Activated CD4-positive, CD25-positive, alpha-beta regulatory T cell treated with anti-CD3 and anti-CD28 coated beads, Interleukin-2, amount 50 U/mL, for 72 hours (primary cell): ENCODE measurements at places on chromosomes 1 and 21.

- no peak for DNase-seq
Observed at GRCh38 chr1:65109487-65109886, 38.5 kb upstream of the AK4 start.

- DNase-seq, result no peak
Observed at GRCh38 chr1:67825591-67825990, 7.7 kb downstream of the GNG12 start.

DNA sequence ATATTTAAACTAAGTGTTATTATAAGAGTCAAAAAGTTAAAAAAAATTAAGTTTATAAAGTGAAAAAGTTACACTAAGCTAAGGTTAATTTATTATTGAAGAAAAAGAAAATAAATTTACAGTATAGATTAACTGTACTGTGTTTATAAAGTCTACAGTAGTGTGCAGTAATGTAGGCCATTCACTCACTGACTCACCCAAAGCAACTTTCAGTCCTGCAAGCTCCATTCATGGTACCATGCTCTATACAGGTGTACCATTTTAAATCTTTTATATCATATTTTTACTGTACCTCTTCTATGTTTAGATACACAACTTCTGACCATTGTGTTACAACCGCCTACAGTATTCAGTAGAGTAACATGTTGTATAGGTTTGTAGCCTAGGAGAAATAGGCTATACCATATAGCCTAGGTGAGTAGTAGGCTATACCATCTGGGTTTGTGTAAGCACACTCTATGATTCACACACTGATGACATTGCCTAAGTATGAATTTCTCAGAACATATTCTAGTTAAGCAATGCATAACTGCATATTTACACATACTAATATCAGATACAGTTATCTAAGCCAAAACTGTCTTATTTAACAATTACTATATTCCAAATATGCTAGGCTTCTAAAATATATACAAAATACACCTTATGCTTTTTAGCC, 80.6 kb upstream of the GFI1 start:
- no peak for DNase-seq

GRCh38 chr1:5256793-5257192, 602.4 kb downstream of the AJAP1 start:
- no peak for DNase-seq

DNA sequence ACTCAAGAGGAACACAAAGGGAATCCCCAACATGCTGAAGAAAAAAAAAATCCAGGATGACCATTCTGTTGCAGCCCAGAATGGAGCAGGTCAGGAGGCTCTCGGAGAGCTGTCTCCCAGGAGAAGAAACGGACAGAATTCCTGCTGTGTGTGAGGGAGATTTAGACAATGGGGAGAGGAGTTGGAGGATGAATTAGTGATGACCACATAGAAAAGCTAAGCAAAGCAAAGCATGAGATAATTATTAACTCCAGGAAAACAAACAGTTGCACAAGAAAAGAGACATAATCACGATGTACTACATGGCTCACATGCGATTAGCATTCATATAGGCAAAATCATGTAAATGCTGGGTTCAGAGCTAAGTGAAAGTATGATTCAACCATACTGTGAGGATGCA, 61.1 kb upstream of the SMYD2 start:
- no peak for DNase-seq

DNA sequence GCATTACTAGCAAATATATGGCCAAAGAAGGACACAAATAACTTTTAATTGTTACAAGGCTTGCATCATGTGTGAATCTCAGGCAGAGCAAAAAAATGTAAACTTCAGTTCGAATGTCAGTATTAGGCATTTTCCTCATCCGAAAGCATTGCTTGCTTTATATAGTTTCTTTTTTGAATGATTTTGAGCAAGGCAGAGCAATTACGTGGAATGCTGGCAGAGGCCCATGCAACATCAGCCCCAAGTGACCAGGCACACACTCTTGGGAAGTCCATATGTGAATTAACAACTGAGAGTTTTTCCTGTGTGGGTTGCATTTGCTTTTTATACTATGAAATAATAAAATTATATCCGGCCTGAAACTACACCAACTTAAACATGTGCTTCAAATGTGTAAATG, 274.8 kb downstream of the PTPRC start:
- DNase-seq, result no peak

- no peak for DNase-seq
Observed at GRCh38 chr1:247421074-247421473, 5.1 kb downstream of the NLRP3 start.

DNA sequence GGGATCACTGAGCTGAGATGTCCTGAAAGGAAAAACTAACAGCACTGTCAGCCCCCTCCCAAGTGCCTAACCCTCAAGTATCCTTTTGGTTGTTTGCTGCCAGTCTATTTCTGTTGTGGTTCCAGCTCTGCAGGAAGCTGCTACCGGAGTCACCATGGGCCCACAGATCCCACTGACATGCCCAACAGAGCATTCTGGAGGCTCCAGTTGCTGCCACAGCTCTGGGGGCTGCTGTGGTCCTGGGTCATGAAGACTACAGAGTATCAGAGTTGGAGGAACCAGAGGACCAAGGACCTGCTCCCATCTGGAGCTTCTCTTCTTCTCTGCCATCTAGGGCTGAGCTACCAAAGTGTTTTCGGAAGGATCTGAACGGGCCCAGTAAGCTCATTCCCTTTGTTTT, 910 bp downstream of the LCE3A start:
- DNase-seq, result no peak

DNA sequence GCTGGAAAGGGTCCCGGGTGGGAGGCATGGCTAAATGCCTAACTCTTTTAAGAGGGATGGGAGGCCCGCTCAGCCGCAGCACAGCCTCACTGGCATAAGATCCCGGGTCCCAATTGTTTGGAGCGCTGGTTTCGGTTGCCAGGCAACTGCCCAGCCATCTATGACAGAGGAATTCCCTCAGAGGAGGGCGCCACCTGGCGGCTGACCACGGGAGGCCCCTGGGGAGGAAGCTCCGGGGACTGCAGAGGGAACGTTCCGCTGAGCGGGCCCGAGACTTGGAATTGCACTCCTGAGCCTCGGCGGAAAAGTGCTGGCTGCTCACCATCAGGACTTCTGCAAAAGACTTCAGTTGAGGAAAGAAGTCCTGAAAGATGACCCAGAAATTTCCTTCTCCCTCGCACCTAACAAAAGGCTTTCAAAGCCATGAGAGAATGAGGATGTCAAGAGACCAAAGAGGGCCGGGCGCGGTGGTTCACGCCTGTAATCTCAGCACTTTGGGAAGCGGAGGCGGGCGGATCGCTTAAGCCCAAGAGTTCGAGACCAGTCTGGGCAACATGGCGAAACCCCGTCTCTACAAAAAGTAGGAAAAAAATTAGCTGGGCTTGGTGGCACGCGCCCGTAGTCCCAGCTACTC, 1.1 kb upstream of the ELAPOR1 start:
- peak; percentile 93 for DNase-seq

- DNase-seq, result no peak
Observed at GRCh38 chr1:31788825-31789256, 24.7 kb upstream of the ADGRB2 start.

DNA sequence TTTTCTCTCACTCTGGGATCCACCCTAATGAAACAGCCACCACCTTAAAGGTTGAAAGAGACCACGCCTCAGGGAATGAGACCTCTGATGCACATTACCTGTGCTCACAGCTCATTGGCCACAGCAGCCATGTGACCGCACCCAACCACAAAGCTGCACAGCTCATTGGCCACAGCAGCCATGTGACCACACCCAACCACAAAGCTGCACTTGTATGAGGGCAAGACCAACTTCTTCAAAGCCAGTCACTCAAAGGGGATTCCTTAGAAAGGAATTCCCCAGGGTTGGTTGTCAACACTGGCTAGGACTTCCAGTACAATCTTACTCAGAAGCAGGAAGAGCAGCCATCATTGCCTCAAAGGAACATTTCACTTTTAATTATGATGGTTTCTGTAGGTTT, 43.6 kb upstream of the PDE9A start:
- DNase-seq, result peak; percentile 62
